Cortex of kidney (tissue), 1 donor: ENCODE measurements at places on chromosomes 12 and 14.

- DNase-seq = no peak
These were observed 62.7 kb downstream of the ATG14 start for GRCh38 chr14:55348766-55349453.

GRCh38 chr14:74920281-74920680 lies 2.8 kb downstream of the RPS6KL1 start:
- no peak for DNase-seq

- no peak for DNase-seq
These were observed 759.2 kb upstream of the LRFN5 start for GRCh38 chr14:40847480-40847879.

DNA sequence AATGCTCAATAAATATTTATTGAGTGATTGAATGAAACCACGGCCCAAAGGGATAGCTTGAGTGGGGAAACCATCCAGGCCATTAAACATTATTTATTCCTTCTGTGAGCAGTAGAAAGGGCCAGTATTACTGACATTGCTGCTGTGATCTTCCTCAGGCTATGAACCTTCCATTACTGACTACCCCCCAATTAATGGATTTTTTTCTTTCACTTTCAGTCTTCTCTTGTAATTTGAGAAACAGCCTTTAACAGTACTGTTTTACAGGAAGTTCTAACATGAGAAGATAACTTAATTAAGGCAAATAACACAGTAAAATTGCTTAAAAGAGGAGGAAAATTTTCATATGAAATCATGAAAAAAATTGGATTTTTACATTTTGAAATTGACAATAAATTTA lies 629.5 kb downstream of the TRHDE start:
- no peak for DNase-seq

DNA sequence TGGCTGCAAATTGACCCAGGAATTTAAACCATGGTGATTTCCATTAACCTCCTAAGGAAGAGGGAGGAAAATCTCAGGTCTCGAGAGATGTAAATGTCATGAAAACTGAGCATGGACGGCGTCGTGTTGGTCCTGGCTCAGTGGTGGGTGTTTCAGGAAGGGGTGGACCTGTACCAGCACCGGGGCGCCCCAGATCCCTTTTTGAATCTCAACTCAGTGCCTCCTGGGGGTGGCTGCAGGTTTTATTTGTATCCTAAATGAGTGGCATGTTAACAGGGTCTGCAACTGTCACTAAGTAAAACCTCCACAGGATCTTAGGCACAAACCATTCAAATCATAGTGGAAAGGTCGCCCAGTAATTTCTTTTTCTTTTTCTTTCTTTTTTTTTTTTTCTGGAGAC lies 101.3 kb downstream of the ASCL4 start:
- DNase-seq = no peak

DNA sequence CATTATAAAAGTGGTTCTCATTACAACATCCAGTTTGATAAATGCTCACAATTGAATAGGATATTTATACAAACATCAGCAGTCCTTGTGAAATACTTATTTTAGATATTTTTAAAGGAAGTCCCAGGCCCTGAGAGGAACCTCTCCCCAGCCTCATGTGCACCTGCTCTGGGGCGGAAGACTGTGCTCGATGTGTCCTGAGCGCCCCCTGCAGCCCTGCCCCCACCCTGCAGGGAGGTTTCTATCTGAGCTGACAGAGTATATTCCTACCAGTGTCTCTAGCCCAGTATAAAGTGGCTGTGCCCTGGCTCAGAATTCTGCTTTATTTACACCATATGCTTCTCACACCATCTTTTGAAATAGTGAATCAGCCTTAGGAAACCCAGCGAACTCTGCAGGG lies 1349.1 kb downstream of the TMEM121 start:
- no peak for DNase-seq

DNA sequence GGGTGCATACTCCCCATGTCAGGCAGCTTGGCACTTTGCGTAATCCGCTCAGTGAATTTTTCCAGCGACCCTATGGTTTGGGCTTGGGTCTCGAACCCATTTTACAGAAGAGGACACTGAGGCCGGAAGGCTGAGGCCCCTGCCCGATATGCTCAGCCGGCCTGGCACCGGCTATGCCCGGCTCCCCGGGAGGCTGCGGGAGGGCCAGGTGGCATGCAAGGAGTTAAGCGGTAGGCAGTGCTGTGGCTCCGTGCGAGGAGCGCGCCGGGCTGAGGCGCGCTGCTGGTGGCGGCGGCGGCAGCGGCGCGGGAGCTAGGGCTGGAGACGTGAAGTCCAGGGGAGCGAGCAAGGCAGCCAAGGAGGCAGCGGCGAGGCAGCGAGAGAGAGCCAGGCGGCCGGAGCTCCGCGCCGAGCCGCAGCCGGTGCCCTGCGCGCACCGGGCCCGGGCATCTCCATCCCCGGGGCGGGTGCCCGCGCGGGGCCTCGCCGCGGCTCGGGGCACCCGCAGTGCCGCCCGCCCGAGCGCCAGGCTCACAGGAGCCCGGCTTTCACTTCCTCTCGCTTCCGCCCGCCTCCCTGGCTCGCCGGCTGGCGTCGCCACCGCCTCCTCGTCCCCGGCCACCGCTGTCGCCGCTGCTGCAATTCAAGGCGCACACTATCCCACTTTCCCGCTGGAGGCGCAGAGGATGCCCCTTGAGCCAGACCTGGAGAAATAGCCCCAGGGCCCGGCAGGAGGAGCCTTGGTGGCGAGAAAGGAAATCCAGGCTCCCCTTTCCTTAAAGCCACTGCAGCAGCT lies at the start of gene WSCD2:
Gene WSCD2 (plus strand): TSS at position 272 of the 796 bp plus-strand sequence. CDS start 66,545 bp downstream, outside the sequence.
- DNase-seq = no peak

DNA sequence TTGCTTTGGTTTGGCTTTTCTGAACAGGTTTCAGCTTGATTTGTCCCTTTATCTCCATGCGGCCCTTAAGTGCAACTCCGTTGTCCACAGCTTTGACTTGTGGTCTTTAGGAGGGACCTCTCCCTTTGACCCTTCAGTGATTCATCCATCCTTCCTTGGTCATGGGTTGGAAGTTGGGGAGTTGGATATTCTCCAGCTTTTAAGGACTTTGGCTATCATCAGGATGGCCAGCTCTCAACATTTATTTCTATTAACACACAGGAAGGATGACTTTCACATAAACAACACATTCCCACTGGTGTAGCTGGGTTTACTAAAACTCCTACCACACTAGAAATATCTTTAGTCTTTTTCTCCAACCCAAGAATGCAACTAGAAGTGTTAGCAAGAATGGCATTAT lies 50.9 kb upstream of the E2F7 start:
- no peak for DNase-seq

DNA sequence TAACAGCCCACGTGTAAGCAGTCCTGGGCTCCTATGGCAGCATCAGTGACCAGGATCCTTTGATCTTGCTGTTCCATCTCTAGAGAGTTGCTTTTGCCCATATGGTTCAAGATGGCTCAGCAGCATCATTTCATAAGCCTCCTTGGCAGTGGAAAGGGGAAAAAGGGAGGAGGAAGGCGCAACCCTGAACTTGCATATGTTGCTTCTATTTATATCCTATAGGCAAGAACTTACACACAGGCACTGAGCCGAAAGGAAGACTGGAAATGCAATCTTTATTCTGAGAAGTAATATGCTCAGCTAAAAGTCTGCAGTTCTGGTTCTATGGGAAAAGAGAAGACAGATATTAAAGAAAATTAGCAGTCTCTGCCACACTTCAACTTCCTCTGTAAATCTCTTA lies 167.7 kb upstream of the PLXNC1 start:
- no peak for DNase-seq

- DNase-seq = no peak
These were observed 27.4 kb upstream of the DYRK2 start for GRCh38 chr12:67621112-67621511.

DNA sequence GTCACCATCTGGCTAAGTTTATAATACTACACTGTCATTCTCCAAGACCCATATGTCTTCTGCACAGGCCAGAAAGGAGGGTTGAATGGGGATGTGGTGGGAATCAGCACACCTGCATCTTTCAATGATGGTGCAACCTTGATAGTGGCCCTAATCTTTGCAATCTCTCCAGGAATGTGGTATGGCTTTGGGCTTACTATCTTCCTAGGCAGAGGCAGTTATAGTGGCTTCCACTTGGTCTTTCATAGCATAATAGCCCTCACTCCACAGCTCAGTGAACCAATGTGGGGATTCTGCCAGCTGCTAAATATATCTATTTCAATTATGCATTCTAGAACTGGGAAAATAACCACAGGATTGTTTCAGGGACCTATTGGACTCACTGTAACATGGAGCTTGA lies 61.8 kb upstream of the ATP2B1 start:
- DNase-seq = no peak

GRCh38 chr14:49886523-49886922 lies 6.4 kb upstream of the ARF6 start:
- DNase-seq = no peak

- DNase-seq = no peak
These were observed 2.7 kb downstream of the NCKAP5L start for GRCh38 chr12:49825360-49825970.

DNA sequence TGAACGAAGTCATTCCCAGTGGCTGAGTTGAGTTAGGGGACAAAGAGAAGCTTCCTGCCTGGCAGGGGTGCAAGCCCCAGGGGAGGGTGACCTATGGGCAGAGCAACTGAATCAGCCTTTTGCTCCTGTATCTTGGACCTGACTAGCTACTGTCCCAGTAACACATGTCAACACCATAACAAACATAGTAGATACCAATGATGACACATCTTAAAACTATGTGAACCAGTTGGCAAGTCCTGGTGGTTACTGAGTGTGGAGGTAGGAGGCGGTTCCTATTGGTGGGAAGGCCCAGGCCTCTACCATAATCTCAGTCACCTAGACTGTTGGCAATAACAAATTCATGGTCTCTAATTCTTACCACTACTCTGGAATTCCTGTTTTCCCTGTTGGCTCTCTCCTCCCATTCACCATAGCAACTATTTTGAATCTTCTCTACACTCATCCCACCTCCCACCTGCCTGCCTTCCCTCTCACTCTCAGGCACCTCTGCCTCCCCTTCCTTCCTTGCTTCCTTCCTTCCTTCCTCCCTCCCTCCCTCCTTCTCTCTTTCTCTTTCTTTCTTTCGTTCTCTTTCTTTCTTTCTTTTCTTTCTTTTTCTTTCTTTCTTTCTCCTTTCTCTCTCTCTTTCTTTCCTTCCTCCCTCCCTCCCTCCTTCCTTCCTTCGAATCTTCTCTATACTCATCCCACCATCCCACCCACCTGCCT lies 8.1 kb upstream of the P2RX7 start:
- no peak for DNase-seq

DNA sequence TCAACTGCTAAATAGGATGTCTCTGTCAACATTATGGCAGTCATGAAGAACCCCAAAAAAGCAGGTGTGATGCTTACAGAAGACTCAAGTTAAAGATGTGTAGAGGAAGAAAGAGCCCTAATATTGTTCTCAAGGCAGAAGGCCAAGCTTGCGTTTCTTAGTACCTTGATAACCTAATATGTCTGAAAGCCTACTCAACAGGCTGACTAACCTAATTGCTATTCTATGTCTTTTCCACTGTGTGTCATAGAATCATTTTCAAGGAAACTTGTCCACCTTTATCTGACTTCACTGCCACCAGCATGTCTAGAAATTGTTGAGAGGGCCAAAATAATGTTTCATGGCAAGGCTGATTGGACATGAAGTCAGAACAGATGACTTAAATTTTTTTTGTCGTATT lies 373.2 kb downstream of the BTG1 start:
- no peak for DNase-seq

DNA sequence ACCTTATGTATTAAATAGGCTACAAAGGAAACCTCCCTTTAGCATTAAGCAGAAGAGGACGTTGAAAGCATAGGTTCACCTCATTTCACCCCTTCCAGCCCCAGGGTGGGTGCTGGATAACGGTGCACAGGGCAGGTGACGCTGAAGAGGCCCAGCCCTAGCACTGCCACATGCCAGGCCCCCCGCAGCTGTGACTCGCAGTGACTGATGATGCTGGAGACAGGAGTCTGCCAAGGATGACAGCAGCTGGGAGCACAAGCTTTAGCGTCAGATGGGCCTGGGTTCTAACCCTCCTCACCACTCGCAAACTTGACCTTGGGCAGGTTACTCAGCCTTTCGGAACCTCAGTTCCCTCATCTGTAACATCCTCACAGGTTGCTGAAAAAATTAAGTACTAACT lies 76.7 kb downstream of the TBK1 start:
- no peak for DNase-seq
